DMS79 (cell line): ENCODE measurements at places on chromosomes 3 and 15.

DNA sequence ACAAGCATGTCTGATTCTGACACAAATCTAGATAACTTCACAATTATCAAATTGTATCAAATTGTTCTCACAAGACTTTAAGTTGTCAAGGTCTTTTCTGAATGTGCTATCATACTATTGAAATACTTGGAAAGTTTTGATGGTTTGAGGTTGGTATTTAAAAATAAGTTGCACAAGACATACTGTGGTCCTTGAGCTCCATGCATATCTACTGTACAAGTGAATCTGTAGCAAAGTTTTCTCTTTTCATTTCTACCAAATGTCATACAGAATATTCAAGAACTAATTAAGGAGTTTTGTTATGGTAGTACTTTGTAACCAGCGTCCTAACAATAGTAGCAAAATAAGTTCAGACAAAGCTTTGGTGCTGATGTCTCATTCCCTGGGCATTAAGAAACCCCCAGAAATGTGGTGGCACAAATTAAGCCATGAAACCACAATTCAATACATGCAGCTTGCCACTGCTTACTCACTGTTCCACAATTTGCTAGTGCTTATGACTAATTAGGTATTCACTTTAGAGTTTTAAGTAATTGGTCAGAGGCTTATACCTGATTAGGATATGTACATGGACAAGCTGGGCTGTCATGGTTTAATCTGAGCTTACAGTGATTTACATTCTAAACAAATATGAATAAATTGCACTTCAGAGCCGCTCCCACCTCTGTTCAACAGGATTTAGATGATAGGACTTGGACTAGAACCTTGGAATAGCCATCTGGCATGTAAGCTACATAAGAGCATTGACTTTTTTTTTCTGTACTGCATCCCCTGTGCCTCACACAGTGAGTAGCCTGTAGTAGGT is 8.8 kb downstream of the TBC1D23 start:
- DNase-seq = no peak

- DNase-seq = no peak
These were observed 36.8 kb upstream of the TRH start for GRCh38 chr3:129937717-129938116.

DNA sequence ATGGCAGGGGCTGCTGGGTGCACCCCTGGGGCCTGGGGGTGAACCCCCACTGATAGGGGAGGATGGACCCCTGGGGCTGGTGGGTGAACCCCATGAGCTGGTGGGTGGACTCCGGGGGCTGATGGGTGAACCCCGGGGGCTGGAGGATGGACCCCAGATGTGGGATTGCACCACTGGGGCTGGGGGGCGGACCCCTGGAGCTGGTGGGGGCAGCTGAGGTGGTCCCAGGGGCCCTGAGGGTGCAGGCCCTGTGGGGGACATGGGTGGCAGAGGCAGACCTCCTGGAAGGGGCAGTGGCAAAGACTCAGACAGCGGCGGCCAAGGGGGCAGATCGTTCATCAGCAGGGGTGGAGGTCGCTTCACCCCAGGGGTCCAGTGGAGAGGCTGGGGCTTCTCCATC is 17.4 kb upstream of the TXNRD3 start:
- DNase-seq = no peak

DNA sequence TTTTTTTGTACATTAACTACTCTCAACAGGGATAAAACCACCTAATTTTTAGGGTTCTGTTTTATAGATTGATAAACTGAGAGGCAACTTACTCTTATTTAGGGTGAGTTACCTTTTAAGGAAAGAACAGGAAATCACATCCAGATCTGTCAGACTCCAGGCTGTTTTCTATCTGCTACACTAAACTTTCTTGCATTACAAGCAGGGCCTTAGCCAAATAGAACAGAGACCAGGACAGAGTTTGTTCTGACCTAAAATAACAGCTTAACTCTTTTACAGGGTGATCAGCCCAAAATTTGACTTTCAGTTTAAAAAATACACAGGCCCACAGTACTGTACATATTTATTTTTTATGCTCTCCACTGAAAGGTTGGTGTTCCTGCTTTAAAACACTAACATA is 38.6 kb downstream of the SGO1 start:
- no peak for DNase-seq

- no peak for DNase-seq
These were observed 12.5 kb downstream of the ZBTB47 start for GRCh38 chr3:42666022-42666421.

GRCh38 chr3:162302983-162303624 is 806.5 kb downstream of the OTOL1 start:
- no peak for DNase-seq

- no peak for DNase-seq
These were observed 32.4 kb upstream of the PLSCR2 start for GRCh38 chr3:146501752-146502151.

DNA sequence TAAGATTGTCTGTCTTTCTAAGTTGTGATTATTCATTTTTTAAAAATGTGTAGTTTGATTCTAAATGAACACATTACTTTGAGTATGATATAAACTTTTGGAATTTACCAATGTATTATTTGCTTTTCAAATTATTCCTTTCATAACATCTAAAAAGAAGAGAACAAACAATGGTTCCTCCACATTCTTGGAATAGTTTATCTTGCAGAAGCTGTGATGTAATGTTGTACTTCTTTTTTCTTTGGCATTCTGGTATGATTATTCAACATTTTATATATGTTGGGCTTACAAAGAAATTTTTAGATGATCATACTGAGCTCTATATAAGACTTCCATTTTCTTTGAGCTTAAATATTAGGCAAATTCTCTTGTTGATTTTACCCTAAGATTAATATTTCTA is 419.2 kb downstream of the DIPK2A start:
- DNase-seq = no peak

- DNase-seq = no peak
These were observed 38.2 kb upstream of the GOLGA8B start for GRCh38 chr15:34621675-34622074.

- DNase-seq = no peak
These were observed 18.3 kb upstream of the ATP8B4 start for GRCh38 chr15:50137330-50137761.

GRCh38 chr15:65369212-65369547 is 8.6 kb downstream of the IGDCC3 start:
- DNase-seq = no peak

- no peak for DNase-seq
These were observed 232.9 kb upstream of the RGMA start for GRCh38 chr15:93321881-93322282.

DNA sequence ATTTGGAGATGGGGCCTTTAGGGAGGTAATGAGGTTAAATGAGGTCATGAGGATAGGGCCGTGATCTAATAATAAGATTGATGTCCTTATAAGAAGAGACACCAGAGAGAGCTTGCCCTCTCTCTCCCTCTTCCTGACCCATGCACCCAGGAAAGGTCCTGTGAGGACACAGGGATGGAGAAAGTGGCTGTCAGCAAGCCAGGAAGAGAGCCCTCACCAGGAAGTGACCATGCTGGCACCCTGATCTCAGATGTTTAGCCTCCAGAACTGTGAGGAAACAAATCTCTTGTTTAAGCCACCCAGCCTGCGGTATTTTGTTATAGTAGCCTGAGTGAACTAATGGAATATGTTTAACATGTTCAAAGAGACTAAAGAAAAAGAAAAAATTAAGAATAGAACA is 15.3 kb upstream of the GNB5 start:
- DNase-seq = no peak

DNA sequence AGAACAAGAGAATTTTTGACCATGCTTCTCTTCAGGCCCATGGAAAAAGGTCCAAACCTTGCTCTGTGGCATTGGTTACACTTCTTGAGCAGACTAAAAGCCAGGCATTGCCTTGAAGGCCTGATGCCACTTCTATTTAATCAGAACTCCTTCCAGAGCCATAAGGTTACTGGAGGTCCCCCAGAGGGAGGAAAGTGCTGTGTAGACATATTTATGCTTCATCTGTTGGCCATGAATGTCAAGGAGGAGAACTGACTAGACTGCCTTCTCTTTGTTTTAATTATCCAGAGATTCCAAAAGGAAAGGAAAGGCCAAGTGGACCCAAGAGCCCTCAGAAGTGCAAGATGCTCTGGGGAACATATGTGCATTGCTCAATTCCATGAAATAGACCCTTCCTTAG is 292.6 kb upstream of the NR2E3 start:
- DNase-seq = no peak
